ENCODE measurements at places on chromosomes 12 and 14.

DNA sequence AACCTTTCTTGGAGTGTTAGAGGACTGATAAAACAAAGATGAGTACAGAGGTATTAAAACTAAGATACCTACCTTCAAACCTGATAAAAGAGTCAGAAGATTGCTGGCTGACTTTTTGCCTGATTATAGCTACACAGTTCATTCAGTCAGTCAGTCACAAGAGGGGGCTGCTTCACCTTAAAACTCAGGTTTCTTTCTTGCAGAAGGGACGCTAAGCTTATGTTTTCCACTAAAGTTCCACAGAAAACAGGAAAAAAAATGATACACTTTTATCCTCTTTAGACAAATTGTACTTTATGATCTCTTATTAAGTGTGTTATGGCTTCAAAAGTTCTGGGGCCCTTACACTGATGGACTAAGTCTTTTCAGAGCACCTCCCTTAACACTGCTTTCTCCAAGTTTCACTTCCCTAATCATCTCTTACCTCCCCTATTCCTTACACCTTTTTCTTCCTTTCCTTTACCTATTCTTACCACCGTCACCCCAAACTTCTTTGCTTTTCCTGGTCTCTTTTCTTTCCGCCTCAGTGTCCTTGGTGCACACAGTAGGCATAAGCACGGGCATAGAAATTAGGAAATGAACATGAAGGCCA is 448.7 kb upstream of the OR4E1 start:
- DNase-seq: no peak

GRCh38 chr12:95262808-95263207 is 45.2 kb downstream of the VEZT start:
- DNase-seq: peak; percentile 15

DNA sequence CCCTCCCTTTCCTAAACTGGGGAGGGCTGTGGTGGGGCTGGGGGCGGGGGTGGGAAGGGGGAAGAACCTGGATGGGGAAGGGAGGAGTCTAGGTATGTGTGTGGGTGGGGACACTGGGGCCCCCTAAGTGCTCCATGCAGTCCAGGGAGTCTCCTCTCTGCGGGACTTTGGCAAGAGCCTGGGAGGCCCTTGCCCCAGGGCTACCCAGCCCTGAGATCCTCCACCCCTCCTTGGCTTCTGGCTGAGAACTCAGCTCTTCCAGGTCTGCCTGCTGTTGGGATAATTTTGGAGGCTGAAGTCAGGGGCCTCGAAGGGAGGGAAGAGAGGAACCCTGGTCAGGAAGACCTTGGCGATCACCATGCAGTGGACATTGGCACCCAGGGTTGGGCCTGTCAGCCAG is 2.2 kb upstream of the DLK1 start:
- no peak for DNase-seq

- no peak for DNase-seq
Measured at GRCh38 chr12:56150563-56150962, 1.8 kb upstream of the MYL6B start.

GRCh38 chr12:10363914-10364814 is 25.7 kb downstream of the KLRK1 start:
- DNase-seq: no peak

All from NCI-H2081 treated with DMSO at 0.1 percent for 48 hours (cell line).